ENCODE measurements at places on chromosomes 6 and 20.

GRCh38 chr6:118735320-118735719 lies 83.9 kb upstream of the CEP85L start:
- DNase-seq: no peak

DNA sequence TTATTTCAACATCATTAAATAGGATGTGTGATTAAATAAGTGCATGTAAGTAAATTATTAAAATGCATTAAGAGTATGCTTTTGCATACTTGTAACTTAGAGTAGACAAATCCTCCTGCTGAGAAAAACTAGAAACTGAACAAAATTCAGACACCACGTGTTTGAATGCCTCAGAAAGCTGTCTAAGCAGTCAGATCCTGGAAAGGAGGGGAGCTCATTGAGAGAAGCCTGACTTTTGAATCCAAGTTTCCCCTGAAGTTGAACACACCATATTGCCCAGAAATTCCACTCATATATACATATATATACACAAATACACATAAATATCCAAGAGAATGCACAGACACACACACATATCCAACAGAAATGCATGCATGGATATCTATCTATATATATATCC lies 190.0 kb upstream of the BMP2 start:
- no peak for DNase-seq

- no peak for DNase-seq
These were observed 229.5 kb downstream of the CDH26 start for GRCh38 chr20:60187683-60188082.

DNA sequence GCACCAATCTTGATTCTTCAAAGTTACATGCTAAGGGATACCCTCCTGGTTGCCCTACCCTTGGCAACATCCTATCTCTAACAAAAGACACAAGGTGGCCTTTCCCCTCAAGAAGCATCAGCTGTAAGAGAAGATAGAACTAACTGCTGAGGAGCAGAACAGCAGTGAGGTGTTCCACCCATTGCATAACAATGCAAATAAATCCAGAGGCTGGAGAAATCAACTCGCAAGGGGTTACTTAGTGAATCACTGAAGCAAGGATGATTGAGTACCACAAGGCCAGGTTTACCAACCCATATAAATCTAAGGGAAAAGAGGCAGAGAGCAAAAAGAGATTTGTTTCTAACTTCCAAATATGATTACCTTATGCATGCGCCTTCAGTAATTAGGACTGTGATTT lies 36.7 kb downstream of the F13A1 start:
- DNase-seq: no peak

GRCh38 chr6:17167327-17167979 lies 65.6 kb downstream of the STMND1 start:
- DNase-seq: no peak

- DNase-seq: no peak
These were observed 2.8 kb downstream of the TNFRSF21 start for GRCh38 chr6:47306887-47307286.

GRCh38 chr6:106979435-106979884 lies 4.9 kb upstream of the CD24 start:
- DNase-seq: peak; percentile 78

- DNase-seq: no peak
These were observed 259.9 kb downstream of the PRKN start for GRCh38 chr6:162467679-162468078.

- DNase-seq: no peak
These were observed 16.7 kb downstream of the LCA5 start for GRCh38 chr6:79520534-79520933.

DNA sequence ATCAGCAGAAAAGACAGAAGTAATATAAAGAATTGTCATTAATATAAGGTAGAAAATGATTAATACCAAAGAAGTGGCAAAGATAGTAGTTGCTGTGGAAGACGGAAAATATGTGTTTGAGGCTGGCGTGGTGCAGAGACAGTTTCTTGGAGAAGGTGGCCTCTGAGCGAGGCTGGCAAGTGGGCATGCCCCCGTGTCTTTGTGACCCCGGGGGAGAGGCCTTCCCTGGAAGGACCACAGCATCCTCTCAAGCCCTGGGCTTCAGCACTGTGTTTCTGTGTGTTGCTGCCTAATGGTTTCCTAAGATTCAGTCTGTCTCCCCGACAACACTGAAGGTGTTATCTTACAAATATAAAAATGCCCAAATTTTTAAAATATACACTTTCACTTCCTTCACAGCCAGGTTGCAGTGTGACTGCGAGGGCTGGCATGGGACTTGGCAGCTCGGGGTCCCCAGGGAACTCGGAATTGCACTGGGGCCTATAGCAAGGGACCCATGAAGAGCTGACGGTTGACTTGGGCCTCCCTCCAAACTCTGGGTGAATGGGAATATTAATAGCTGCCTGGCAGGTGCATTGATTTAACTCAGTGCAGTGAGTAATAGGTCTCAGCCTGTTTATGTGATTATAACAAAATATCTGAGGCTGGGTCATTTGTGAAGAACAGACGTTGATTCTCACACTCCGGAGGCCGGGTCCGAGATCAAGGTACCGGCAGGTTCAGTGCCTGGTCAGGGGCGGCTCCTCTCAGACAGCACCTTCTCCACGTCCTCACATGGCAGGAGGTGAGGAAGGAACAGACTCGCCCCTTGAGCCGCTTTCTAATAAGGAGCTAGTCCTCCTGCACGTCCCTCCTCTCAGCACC lies 47.4 kb upstream of the AFDN start:
- no peak for DNase-seq

DNA sequence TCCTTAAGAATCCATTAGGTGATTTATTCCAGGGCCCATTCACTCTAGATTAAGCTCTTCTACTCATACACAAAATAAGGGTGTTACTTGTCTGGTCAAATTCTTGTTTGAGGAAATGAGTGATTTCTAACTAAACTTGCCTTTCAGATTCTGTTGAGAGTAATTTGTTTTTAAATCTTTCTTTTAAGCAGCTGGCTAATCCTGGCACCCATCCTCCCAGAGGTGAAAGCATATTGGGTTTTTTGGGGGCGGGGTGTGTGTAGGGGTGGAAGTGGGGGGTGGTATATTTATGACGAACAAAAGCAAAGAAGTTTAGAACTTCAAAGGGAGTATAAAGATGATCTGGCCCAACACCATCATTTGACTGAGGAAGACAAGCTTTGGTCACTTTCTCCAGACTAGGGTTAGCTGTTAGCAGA lies 94.7 kb downstream of the RTN4IP1 start:
- DNase-seq: no peak

DNA sequence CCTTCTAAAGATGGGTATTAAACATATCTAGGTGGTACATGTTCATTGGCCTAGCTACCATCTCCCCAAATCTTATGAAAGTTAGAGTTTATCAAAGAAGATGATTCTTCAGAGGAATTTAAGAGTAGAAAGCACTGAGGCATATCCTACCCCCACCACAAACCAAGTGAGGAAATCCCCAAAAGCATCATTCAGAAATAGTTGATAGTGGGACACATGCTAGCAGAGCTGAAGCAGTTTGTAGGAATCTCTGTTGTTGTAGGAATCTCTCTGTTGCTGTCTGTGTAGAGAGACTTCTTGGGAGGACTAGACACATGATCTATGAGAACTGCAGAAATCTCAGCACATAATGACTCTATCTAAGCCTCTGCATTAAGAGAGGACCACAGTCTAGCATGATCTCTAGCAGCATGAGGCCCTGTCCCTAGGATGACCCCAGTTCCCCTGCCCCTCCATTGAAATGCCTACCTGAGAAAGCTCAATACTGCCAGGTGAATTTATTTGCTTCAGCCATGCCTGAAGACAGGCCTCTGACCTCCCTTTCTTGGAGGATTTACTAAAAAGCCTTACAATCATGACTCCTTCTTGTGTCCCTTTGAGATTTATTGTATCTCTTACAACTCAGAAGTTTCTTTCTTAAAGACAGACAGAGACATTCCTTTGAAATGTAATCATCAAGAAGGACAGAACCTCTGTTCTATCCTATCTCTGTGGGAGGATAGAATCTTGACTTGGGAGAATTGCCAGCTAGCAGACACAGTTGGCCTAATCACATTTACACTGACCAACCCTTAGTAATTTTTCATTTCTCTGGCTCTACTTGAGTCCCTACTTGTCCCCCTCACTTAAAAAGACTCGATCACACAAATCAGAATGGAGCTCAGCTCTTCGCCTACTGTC lies 582.4 kb downstream of the PHF3 start:
- no peak for DNase-seq

- DNase-seq: no peak
These were observed 38.2 kb downstream of the SPDEF start for GRCh38 chr6:34517966-34518365.

GRCh38 chr6:45420083-45420908 lies 42.6 kb upstream of the SUPT3H start:
- peak; percentile 53 for DNase-seq

- DNase-seq: no peak
These were observed 13.5 kb upstream of the FRMD1 start for GRCh38 chr6:168092541-168092940.

- peak; percentile 91 for DNase-seq
These were observed at the start of gene PIGU for GRCh38 chr20:34676642-34677373. Gene PIGU (minus strand): TSS chr20:34677092. CDS start chr20:34677085, 7 bp downstream.

GRCh38 chr20:14888134-14888533 lies 550.7 kb upstream of the FLRT3 start:
- no peak for DNase-seq

- DNase-seq: peak; percentile 27
These were observed 92.8 kb downstream of the CLIC5 start for GRCh38 chr6:45922728-45923351.

DNA sequence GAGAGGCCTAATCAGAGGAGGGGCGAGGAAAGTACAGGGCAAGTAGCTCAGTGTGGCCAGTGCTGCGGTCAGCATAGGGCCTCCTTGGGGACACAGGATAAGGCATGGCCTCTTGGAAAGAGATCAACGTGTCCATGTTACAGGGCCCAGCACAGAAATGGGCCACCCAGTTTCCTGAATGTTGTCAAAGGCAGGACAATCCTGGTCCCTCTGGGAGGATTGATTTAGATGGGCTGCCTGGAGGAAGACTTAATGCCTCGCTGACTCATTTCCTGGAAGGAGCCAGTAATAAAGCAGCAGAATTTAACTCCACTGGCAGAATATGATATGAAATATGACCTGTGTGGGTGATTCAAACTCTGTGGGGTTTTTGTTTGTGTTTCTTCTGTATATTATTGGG lies 16.6 kb downstream of the DDO start:
- DNase-seq: no peak

- DNase-seq: no peak
These were observed 9.6 kb downstream of the JARID2 start for GRCh38 chr6:15255481-15255880.

GRCh38 chr20:32206760-32207625 lies 550 bp downstream of the PLAGL2 start:
- DNase-seq: peak; percentile 5

DNA sequence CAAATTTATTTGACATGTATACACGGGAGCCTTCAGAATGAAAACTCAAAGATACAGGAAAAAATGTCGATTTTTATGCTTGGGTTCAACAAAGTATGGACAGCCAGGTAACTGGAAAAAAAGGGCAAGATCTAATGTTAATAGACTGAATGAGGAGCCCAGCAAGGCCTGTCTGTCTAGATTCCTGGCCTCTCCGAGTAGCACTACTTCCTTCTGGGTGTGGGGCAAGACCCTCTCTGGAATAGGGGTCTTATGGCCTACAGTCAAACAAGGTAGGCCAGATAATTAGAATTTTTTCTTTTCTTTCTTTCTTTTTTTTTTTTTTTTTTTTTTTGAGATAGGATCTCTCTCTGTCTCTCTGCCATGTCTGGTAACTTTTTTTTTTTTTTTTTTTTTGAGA lies 113.4 kb upstream of the SHLD1 start:
- no peak for DNase-seq

- DNase-seq: no peak
These were observed 478.8 kb downstream of the CD83 start for GRCh38 chr6:14596410-14596809.

- DNase-seq: no peak
These were observed 4.2 kb downstream of the ENTPD6 start for GRCh38 chr20:25199473-25200260.

GRCh38 chr6:12882761-12883290 lies 166.3 kb downstream of the PHACTR1 start:
- no peak for DNase-seq

DNA sequence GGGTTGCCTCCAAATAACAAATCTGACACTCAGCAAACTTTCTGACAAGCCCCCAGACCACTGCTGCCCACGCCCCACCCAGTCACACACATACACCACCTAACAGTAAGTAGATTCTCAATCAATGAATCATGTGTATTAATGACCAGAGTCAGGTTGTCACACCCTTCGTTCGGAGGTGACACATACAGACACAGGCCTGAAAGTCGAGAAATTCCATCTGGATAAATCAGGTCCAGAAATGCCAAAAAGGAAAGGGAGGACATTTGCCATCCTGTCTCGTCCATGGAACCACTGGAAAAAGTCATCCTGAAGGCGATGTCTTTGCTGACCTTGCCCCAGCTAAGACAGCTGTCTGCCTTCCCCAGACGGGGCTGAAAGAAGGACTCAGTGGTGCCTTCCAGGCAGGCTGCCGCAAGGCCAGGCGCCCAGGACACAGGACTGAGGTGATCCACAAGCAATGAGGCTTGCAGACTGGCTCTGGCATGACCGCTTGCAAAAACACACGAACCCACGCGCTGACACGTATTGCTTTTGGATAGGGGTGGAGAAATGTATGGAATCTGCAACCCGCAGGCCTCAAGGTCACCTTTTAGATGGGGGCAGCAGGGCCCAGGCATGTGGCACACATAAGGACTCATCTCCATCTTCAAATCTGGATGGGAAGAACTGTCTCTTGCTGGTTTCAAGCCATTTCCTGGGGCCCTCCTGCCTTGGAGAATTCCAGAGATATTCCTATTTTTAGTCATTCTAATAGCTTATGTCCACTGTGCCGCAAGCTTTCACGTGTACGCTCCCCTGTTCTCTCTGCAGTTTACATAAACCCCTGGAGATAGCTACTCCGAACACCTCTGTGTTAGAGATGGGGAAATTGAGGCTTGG lies 9.0 kb downstream of the NFATC2 start:
- no peak for DNase-seq

GRCh38 chr6:4606821-4607704 lies 169.1 kb upstream of the CDYL start:
- no peak for DNase-seq

DNA sequence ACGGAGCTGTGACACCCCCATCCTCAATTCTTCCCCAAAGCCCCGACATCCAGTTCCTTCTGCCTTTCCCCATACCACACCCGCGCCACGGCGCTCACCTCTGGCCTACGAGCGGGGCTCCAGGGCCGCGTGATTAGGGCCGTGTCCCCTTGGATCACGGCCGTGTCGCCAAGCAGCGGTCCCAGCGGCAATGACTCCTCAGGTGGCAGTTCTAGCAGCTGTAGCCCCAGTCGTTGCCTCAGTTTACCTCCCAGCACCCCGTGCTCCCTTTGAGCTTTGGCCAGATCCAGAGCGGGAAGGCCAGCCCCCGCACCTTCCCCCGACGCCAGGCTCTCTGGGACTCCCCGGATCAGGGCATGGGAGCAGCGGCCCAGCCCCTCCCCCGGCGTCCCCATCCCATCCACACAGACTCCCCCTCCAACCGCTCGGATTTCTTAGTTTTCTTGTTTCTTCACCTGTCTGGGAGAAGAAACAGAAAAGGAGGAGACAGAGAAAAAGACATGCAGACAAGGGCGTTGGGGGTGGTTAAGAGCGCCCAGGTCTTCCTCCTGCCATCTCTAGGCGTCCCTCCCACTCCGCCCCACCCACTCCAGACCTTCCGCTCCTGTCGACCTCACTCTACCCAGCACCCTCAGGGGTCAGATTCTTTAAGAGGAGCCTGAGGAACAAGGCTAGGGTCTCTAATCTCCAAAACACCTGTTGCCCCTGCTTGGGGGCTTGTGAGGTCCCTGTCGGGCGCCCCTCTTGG lies at the start of gene DDAH2:
DDAH2 (minus strand) TSS at position 533 of the 748 bp plus-strand sequence; CDS start at position 395, 138 bp downstream.
- DNase-seq: no peak
